Foreskin keratinocyte (primary cell): ENCODE measurements at places on chromosomes 4 and X. TPM values are rescaled to one million over a fixed set of nuclear protein-coding genes. Genes with fewer than 3 reads are reported as not detected.
A peak's percentile ranks its signal among the peaks of the same experiment; 100 is the strongest.

DNA sequence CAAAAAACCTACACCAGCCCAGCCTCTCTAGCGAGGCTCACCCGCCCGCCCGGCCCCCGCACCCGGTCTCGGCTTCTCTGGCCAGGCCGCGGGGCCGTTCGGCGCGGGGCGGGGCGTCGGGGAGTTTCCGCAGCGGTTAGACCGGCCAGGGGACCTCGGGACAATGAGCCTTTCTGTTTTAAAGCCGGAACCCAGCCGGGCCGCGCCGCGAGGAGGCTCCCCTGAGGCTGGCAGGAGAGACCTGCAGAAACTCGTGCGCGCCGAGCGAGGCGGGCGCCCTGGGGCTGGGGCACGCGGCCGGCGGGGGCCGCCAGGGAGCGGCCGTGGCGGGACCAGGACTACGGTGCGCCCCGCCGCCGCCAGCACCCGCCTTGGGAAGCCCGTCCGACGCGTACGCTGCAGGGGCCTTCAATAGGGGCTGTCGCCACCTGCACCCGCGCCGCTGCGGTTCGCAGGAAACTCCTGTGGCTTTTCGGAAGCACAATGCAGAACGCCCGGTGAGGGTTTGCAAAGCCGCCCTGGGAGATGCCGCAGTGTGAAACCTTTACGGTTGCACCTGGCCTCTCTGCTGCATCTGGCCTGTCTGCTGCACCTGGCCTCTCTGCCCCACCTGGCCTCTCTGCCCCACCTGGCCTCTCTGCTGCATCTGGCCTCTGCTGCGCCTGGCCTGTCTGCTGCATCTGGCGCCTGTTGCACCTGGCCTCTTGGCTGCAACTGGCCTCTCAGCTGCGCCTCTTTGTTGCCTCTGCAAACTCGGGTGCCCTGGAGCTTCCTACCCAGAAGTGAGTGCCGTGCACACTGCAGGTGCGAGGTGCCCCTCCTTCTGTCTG, 63.9 kb downstream of the TRAPPC11 start:
- DNase-seq, result peak; percentile 35

- no peak for DNase-seq
Measured at GRCh38 chr4:8039290-8039689, 99.6 kb upstream of the AFAP1 start.

DNA sequence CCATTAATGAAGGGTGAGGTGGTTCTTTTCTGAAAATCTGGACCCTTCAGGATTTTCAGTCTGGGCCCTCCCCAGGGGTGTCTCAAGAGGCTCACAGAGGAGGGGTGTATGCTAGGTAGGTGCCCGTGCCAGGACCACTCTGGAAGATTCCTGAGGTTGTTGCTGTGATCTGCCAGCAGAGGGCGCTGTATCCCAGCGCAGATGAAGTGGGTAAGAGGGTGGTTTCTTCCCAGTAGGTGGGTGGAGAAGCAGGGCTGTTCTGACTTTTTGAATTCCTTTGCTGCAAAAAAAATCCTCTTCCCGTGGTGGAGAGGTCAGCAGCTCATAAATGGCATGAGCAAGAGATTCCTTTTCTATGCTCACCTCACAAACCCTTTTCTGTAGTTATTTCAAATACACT, 51.1 kb downstream of the SCML1 start:
- no peak for DNase-seq

DNA sequence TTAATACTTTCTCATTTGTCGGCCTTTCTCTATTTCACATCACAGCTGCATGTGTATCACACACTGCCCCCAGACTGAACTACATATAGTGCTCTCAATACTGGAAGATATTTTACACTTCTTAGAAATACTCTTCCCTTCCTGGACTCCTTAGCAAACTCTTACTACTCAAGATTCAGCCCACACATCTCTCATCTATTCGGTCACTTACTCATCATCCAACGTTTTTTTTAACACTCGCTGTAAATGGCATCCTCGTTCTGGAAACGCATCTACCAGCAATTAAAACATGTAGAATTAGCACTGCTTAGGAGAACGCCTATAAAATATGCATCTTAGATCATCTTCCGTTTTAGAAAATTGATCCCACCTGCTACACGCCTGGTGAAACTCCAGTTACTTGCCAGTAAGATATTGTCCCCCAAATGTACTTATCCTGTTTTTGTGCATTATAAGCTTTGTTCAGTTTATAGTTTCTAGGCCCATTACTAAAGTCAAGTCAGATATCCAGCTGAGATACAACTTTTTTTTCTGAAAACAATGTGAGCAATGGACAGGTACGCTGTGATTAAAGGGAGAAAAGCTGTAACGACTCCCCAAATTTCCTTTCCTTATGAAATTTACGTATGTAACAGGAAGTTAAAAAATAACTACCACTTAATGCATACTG, 1.0 kb downstream of the LRP2BP start:
- no peak for DNase-seq

DNA sequence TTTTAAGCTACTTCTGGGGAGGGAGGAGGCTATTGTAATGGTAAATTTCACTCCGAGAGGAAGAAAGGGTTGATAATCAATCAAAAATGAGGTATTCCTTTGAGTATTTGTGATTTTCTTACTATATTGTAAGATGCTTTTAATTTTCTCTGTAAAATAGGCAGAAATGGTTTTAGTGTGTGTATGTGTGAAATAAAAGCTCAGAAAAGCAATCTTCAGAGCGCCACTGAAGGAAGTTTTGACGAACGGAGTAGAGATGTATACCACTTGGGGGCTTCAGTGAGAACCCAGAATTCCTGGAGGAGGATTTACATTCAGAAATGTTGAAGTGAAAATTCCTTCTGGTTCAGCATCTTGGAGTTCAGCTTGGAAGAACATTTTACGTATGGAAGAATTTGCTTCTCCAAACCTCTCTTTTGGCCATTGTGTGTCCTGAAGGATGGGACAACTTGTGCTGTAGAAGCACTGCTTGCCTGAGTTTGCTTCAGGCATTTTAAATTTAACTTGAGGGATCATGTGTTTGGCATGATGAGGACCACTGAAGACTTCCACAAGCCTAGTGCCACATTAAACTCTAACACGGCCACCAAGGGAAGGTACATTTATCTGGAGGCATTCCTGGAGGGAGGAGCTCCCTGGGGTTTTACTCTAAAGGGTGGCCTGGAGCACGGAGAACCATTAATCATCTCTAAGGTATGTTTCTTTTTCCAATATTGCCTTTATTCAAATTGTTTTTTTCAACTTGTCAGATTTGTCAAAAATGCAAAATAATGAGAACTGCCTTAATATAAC, 695 bp downstream of the SHROOM3 start:
- DNase-seq, result no peak

Gene CXCL10
- polyA plus RNA-seq, result 0.21 and 0.30 TPM in 2 replicates

Gene DDIT4L
- polyA plus RNA-seq, result 0.64 and 0.91 TPM in 2 replicates

Gene HTN3
- polyA plus RNA-seq, result not detected in 2 replicates
